ENCODE measurements at places on chromosomes 2 and 18. TPM values are rescaled to one million over a fixed set of nuclear protein-coding genes. Genes with fewer than 3 reads are reported as not detected.

GRCh38 chr2:6917071-6917760, at the start of gene RNF144A:
RNF144A (plus strand) TSS chr2:6917412; CDS start chr2:6996927, 79,515 bp downstream.
- DNase-seq = peak; percentile 91

DNA sequence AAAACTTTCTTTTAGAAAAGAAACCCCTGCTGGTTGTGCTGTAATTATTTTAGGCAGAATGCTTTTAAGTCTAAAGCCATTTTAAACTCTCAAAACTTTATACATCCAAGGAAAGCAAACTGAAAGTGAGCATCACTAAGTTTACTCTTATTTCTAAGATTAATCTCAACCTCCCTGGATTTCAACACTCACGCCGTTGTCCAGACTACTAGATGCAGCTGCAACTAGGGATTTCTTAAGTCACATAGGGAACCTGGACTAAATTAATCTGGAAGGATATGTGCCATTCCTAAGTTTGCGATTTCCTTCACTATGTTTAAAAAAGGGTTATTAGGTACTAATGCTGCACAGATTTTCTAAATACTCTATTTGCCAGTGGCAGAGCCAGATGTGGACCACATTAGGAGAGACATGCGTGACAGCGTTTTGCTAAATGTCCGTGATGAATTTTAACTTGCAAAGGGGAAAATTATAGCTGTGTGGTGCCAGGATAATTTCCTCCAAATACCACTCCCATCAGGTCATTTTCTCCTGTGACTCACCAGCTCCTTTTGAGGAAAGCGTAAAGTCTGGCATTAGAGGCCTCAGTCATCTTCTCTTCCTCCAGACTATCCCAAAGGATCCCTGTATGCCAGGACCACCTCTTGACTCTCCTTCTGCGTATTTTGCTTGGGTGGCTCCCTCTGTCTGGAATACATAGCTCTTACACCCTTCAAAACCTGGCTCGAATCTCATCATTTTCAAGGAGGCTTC, 143.7 kb downstream of the ATL2 start:
- no peak for DNase-seq

DNA sequence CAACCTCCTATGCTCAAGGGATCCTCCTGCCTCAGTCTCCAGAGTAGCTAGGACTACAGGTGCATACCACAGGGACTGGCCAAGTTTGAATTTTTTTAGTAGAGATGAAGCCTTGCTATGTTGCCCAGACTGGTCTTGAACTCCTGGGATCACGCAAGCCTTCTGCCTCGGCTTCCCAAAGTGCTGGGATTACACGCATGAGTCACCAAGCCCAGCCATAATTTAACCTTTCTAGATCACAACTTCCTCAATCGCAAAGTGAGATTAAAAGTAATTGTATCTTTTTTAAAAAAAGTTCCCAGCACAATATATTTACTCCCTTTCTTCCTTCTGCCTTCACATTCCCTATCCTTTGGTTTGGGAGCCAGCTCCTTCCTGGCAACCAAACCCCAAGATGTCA, 5.8 kb upstream of the PPP1CB start:
- no peak for DNase-seq

POTEC gene
- not detected for total RNA-seq

DNA sequence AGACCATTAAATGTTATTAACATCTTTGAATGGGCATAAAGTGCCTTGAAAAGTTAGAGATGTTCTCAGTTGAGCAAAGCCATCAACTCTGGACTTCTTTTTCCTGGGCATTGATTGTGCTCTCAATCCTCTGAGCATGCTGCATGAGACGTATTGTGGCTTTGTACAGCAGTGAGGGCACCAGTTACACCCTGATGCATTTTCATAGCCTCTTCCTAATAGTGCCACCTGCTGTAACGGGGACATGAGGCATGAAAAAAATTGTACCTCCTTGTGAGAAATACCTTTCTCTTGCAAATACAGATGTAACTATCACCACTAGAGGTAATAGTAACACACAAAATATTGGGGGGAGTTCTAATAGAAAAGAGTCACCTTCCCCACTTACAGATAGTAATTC, 697.5 kb downstream of the TMEM182 start:
- DNase-seq = no peak

GRCh38 chr2:29433128-29433527, 317.9 kb downstream of the CLIP4 start:
- no peak for DNase-seq

Data from naive thymus-derived CD4-positive, alpha-beta T cell (primary cell).